ENCODE measurements at places on chromosomes 4 and X.

- DNase-seq = no peak
Measured at GRCh38 chrX:70954871-70955270, 24.0 kb upstream of the SLC7A3 start.

DNA sequence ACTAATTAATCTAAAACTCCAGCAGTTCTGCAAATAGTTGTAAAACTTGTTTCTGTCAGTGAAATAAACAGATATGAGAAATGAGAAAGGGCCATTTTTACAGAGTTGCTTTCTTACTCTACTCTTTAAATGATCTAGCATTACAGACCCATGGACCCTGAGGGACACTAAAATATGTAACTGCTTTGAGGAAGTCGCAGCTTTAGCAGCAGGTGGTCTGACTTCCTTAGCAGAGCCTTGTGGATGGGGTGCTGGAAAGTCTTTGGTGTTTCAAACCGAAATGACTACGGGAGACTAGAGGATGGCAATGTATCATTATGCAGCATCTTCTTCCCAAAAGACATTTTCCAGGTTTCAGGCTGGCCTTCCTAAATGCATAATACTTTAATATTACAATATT lies 18.7 kb downstream of the SHISA3 start:
- DNase-seq = no peak

GRCh38 chrX:45850197-45850774 lies 649.6 kb upstream of the DIPK2B start:
- DNase-seq = no peak

DNA sequence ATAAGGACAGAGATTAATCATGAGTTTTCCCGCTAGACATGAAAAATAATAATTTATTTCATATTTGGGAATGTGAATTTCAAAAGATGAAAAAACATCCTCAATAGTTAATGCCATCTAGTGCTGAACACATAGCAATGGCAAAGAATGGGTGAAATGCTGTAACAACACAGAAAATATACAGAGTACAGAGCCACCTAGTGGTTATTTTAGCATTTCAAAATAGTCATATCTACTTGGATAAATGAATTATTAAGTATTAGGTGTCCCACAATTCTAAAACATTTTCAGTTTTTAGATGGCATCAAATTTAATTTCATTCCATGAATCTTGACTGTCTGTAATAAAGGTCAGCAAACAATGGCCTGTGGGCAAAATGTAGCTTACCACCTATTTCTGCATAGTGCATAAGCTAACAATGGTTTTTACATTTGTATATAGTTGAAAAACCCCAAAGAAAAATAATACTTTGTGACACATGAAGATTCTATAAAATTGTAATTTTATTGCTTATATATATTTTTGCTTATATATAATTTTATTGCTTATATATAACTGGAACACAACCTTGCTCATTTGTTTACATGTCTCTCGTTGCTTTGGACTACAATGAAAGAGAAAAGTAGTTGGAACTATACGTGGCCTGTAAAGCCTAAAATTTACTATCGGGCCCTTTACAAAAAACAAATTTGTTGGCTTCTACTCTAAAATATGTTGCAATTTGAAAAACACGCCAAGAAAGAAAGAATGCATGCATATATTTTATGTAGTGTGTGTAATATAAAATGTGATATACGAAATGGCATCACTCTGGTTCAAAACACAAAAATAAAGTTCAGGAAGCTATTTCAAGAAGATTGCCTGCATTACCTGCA lies 99.1 kb upstream of the FAM47C start:
- DNase-seq = no peak

DNA sequence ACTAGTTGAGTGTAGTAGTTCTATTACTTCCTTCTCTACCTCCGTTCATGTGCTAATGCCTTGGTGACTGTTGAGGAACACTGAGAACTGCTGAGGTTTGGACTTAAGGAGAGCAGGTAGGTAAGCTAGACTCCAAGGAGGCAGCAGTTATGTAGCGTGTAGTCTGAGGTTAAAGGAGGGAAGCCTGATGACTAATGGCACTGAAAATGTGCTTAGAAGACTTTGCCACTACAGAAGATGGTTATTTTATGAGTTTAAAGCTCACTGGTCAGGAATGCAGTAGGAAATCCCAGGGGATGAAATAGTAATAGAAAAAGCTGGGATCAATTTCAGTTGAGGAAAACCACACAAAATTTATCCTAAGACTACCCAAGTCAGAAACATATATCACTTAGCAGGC lies 1077.3 kb downstream of the RAPGEF2 start:
- no peak for DNase-seq

DNA sequence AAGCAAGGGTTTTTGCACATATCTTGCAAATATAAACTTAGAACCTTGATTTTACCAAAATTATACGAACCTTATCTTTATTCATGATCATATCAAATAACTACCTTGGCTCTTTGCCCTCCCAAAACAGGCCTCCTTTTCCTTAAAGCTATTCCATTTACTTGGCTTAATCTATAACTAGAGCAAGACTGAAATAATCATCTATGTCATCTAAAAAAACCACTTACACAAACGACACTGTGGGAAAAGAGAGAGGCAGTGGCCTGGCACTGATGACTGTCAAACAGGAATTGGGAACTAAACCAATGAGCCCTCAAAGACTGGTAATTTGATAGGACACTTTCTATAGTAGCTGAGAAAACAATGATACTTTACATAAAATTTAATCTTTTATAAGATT lies 11.7 kb upstream of the PTPN13 start:
- no peak for DNase-seq

- DNase-seq = no peak
Measured at GRCh38 chr4:153521999-153522801, 56.0 kb downstream of the TMEM131L start.

- DNase-seq = no peak
Measured at GRCh38 chrX:2374086-2374485, 126.7 kb downstream of the DHRSX start.

DNA sequence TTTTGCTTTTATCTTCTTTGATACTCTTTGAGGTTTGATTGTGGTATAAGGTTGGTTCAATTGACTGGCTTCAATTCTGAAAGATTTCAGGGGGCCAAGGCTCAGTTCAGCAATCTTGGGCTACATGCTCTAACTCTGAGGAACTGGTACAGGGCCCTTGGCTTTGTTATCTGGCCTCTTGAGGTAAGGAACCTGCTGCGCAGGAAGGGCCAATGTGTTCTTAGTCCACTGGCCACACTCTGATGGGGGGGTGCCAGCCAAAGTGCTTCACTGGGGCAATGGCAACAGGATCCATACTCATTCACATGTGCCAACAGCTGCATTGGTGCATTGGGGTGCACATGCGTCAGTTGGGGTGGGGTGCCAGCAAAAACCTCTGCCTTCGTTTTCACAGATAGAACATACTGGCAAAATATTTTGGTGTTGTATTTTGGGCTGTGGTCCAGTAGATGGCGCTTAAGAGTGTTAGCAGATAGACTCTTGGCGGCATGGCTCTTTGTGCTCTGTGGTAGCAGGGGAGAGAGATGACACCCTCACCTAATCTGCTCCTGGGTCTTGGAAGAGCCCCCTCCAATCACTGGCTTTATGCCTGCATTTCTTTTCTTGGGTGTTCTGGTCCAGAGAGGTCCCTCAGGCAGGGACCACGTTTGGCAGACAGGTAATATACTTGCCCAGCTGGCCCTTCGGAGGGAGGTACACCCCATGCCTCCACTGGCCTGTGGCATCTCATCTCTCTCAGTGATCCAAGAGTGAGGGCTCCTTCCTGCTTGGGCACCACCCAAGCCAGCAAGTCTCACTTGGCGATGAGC lies 42.9 kb downstream of the NDST3 start:
- DNase-seq = no peak

DNA sequence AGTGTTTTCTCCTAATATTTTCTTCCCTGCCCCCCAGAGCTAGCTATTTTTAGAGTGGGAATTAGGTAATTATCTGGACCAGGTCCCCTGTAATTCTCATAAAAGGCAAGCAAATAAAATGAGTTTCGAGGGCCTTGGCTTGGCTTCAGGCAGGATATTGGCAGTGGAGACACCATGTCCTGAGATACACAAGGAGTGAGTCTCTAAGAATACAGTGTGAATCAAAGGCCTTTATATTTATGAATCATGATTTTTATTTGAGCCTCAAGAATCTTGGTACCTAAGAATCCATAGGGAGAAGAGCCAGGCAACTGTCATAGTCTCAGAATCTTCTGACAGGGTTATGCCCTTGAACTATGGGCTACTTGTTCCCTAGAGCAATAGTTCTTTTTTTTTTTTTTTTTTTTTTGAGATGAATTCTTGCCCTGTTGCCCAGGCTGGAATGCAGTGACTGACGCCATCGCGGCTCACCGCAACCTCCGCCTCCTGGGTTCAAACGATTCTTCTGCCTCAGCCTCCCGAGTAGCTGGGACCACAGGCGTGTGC lies 205.4 kb downstream of the LDB2 start:
- no peak for DNase-seq

DNA sequence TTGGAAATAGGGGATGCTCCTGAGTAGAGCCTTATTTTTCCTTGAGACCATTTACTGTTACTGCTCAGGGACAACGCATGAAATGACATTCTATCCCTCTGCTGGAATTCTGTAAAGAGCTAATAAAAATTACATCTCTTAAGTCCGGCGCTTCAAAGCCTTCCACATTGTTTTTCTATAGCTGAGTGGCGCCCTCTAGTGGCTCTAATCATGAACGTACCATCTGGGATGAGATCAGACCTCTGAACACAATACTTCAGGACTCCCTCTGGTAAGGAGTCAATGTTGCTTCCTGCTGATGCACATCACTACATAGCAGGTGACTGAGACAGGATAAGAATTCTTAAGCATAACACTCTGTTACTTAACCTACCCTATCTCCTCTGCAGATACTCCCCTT lies 6.0 kb downstream of the HMGN5 start:
- DNase-seq = no peak

- DNase-seq = no peak
Measured at GRCh38 chrX:72381439-72382201, 75.9 kb upstream of the CITED1 start.

DNA sequence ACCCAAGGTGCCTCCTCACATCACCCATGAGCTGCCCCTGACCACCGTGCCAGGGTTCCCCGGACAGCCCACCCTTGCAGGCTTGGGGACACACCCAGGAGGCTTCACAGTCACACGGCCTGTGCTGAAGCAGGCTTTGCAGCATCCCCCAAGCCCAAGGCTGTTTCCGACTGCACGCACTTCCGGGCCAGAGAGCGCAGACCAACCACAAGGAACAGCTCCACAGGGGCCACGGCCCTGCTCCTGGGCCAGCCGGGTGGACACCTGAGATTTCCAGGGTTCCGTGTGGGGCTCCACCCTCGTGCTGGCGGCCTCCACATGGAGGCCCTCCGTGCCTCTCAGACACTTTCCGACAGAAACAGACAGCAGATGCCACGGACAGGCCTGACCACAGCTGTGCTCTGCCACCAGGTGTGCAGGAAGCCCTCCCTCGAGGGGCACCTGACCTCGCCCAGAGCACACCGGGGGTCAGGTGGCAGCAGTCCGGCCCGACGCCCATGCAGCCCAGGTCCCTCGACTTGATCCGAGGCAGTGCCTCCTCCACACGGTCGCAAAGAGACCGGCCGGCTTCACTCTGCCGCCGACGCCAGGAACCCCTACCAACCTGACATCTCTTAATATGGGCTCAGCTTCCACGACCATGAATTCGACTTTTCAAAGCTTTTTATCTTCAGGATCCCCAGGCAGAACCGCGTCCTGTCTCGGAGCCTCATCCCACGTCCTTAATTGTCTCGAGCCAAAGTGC lies 8.0 kb downstream of the CTBP1 start:
- DNase-seq = no peak

DNA sequence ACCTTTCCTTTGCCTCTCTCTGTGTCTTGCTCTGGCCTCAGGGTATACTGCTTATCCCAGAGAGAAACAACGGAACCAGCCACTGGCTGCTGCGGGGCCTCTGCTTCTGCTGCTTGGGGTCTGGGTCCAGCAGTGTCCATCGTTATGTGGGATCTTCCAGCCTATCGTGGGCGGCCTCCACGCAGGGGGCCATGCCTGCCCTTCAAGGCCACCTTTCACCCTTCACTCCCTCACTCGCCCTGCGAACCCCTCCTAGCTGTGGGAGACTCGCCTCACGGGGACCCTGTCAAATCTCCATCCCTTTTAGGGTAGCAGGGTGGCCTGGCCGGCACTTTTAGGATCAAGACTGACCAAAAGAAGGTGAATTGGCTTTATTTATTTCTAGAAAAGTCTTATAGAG lies 19.3 kb upstream of the ABLIM2 start:
- DNase-seq = no peak

- DNase-seq = no peak
Measured at GRCh38 chrX:133434197-133434820, 19.0 kb upstream of the GPC4 start.

DNA sequence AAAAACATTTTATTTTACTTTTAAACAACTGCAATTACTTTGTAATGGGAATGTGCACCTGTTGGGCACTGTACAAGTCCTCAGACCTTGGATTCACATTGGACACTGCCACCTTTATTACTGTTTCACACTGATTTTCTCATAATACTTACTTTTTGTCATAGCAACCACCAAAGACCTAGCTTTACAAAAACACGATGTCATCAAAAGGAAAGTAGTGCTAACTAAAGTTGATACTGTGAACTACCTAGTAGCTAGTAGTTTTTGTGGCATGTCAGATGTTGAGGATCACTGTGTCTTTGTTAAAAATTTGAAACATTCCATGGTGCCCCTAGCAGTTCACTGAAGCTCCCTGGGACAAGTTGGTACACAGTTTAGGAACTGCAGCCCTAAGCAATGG lies 62.9 kb upstream of the HOPX start:
- no peak for DNase-seq

DNA sequence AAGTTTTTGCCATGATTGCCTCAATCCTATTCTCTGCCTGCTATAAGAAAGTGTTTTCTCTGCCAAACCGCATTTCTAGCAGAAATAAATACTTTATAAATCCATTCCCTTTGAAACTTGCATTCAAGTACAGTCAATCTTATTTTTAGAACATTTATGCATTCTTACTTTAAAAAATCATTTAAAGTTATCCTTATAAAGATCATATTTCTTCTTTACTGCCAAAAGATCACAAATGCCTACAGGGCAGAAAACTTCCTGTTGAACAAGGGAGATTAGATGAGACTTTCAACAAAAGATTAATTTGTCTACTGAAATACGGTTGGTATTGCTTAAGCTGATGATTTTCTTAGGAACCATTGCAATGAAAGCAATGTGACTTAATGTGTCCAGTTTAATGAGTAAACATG lies 207.2 kb upstream of the SLIT2 start:
- no peak for DNase-seq

- DNase-seq = no peak
Measured at GRCh38 chrX:107726816-107727534, 48.6 kb downstream of the TSC22D3 start.

GRCh38 chrX:63961964-63962363 lies 176.9 kb upstream of the ARHGEF9 start:
- no peak for DNase-seq

DNA sequence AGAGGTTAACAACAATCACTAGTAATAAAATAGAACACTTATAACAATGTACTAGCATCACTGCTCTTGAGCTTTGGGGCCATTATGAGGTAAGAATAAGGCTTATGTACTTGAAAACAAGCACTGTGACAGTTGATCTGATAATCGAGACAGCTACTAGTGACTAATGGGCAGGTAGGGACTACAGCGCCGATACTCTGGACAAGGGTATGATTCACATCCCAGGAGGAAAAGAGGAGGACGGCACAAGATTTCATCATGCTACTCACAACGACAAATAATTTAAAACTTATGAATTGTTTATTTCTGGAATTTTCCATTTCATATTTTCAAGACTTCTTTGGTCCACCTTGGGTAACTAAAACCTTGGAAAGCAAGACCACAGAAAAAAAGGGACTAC lies 62.3 kb downstream of the FAM184B start:
- no peak for DNase-seq
